NCI-H1417 (cell line): ENCODE measurements at places on chromosomes 12 and 14.

DNA sequence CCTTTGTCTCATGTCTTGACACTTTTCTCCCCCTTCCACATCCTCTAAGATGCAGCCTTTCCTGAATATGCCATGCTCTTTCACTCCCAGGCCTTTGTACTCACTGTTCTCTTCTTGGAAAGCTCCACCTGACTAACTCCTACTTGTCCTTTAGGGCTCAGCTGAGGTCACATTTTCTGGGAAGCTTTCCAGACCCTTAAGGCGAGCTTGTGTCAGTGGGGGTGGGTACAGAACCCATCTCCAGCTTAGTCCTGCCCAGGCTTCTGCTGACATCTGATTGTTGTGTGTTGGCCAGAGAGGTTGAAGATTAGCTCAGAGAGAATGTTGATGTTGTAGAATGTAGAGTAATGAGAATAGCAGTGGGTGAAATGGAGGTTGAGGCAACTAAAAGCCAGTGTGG lies 2.9 kb upstream of the TSFM start:
- DNase-seq = no peak

DNA sequence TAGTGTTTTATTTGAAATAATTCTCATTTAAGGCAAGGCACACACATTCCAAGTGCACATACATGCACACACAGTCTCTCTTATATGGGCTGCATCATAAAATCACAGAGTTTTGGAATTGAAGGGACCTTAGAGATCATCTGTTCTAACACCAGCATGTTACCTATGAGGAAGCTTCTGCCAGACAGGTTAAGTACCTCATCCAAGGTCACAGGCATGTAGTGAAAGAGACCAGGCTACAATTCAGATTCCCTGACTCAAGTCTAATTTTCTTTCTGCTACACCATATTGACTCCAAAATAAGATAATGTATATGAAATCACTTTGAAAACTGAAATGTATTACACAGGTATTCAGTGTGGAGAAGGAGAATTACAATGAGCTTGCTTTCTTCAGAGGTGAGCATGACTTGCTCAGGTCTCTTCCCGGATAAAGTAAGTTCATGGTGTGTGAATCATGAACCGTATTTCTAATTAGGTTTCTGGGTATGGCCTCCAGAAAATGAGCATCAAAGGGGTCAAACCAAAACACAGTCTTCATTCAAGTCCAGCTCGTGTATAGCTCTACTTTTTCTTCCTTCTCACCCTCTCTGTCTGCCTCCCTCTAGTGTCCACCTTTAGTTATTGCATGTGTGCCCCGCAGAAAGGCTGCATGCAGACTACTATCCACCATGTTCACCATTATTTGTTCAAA lies 411.9 kb downstream of the FUT8 start:
- DNase-seq = peak; percentile 70

DNA sequence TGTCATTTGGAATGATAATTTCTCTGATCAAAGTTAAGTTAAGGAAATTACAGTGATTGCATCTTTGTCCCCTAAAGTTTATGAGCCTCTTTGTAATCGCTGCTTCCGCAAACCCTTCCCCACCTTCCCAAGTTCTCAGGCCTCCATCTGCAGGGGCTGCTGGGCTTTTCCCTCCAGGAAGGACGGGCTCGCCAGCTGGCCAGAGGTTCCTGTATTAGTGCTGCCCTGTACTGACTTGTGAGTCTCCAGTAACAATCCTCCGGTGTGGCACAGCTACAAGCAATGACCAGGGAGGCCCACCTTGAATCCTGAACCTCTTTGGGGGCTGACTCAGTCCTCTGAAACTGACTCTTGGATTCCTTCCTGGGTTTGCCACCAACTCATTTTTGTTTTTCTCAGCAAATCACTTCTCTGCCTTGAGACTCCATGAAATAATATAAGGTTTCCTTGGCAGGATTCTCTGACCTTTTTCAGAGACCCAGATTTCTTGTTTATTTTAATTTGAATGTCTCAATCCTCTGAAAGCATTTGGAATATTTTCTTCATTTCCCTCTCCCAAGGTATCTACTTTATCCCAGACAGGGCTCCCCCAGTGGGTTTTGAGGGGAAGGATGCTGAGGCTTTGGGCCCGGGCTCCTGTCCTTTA lies 398.6 kb downstream of the ZFP36L1 start:
- no peak for DNase-seq

DNA sequence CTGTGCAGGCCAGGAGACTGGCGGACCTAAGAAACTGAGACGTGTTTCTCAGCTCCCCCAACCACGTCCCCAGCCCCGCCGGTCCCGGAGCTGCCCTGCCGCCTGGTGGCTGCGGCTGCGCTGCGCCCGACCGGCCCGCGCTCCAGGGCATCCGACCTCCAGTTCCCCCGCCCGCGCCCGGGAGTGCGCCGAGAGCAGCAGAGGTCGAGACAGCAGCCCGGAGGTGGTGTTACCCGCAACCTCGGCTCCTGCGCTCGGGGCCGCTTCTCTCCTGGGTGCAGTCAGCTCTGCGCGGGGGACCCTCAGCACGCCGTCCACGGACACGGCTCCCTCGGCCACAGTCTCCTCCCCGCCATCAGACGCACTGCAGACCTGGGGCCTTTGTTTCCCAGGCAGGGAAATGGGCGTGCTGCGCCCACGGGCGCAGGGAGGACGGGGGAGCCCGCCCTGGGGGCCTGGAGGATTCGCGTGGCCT lies 21.6 kb upstream of the GPR132 start:
- DNase-seq = peak; percentile 61

DNA sequence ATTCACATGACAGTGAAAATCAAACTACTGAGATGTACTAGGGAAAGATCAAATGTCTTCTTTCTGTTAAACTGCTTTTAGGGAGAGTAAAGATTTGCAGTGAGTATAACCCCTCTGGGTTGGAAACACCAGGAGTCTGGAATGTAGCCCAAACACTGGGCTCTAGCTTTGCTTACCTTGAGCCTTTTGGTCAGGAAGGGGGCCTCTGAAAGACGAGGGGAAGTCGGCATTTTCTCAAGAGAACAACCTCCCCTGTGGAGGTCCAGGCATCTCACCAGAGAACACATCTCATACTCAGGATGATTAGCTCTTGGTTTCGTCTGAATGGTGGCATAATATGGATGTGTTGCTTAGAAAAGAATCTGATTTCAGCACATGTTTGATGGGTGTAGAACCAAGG lies 169.0 kb downstream of the ZFP36L1 start:
- no peak for DNase-seq

DNA sequence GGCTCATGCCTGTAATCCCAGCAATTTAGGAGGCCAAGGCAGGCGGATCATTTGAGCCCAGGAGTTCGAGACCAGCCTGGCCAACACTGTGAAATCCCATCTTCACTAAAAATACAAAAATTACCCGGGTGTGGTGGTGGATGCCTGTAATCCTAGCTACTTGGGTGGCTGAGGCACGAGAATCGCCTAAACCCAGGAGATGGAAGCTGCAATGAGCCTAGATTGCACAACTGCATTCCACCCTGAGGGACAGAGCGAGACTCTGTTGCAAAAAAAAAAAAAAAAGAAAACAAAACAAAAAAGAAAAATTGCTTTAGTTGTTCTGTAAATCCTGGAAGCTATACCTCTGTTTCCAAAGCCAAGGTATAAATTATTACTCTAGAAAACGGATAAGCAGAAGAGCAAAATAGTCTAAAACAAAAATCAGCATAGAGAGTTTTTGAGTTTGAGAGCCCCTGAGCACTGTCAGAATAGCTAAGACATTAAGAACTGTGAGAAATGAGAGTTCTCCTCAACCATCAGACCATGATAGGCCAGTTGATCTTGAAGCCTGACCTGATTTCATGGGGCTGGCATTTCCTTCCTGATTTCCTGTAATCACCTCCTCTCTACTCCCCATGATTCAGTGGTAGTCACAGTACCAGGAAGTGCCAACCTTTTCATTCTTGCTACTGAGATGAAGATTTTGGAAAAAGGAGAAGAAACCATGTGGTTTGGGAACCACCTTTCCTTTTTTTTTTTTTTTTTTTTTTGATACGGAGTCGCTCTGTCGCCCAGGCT lies 31.7 kb downstream of the ATP2A2 start:
- no peak for DNase-seq

GRCh38 chr14:83689265-83689664 lies 1840.7 kb upstream of the FLRT2 start:
- DNase-seq = no peak

DNA sequence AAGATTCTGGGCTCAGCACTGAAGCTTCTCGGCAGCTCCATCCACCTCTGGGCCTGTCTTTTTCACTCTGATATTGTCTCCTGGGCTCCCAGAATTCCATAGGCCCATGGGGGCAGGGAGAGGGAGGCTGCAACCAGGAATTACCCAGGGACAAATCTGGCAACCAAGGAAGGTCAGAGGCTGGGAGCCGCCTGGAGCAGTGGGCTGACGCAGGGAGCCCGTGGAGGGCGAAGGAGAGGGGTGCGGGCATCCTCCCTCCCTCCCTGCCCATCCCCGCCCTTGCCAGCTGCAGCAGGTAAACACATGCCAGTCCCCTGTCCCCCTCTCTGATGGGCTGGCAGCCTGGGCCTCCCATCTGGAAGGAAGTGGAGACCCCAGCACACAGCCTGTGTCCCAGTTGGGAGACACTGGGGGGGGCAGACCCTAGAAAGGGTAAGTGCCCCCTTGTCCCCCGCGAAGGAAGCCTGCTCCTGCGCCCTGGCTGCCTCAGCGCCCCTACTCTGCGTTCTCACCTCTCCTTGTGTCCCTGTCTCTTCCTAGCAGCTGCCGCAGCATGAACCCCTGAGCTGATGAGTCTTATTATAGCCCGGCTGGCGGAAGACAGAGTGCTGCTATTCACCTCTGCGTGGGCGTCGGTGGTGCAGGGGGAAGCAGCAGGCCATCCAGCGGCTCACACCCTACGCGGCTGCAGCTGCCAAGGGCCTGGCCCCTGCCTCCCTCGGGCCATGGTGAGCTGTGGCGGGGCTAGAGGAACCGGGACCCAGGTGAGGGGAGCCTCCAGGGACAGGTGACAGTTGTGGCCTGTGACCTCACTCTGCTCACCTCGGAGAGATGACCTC lies 6.7 kb downstream of the LRTM2 start:
- DNase-seq = no peak

DNA sequence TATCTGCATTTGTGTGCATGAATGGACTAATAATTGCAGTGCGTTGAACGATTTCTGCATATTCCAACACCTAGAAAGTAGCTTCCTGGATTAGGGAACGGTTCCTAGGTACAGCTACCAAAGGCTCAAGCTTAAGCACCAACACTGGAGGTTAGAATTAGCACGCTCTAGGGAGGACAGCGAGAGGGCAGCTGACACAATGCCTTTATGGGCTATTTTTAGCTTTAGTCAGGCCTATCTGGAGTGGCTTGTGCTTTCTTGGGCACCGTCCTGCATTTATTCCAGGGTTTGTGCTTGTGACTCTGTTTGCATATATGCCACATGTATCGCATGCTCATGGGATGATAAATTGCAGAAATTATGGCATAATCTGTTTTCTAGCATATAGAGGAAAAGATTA lies 13.7 kb downstream of the ETV6 start:
- no peak for DNase-seq

DNA sequence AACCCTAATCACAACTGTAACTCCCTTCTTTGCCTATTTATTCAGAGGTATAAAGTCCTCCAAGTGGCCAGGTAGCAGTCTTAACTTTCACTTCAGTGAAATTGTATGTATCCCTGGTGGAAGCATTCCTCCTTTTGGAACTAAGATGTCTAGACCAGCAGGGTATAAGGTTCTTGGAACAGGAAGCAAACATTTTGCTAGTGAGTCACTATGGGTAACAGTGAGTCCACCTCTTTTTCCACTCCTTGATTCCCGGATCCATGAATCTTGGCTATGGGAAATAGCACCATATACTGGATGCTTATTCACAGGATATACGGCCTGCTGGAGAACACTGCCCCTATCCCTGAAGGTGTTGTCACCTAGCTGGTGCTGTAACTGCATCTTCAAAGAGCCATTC lies 80.2 kb downstream of the KCNA5 start:
- DNase-seq = no peak

- DNase-seq = no peak
These were observed 391.7 kb upstream of the TBX3 start for GRCh38 chr12:115075552-115076170.

DNA sequence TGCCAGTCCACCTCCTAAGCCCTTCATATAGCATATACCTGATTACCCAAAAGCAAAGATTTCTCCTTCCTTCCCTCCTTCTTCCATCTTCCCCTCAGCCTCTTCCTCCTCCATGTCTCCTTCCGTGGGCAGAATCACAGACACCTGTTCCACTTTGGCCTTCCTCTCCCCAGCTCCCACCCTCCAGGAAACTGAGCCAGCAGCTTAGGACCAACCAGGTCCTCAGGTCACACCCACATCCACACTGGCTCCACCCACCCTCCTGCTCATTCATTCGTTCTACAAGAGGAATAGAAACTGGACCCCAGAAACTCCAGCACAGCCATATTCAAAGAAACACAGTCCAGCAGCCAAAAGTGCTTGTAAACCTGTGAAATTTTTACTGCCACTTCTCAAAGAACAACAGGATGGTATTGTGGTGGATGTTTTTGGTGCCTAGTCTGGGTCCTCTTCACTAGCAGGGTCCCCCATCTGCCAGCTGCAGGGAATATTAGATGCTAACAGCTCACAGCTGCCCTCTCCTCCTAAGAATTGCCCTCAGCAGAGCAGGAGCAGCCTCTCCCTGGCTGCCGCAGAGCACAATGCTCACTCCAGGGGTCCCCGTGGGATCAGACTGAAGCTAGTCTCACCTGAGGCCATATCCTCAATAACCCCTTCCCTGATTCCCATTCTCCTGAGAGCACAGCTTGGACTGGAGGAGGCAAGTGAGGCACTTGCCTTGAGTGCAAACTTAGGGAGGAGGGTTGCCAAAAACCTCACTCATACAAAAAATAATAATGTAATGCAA lies 18.4 kb downstream of the CMKLR1 start:
- peak; percentile 17 for DNase-seq

- DNase-seq = no peak
These were observed 50.3 kb upstream of the PCED1B start for GRCh38 chr12:47028981-47029708.

DNA sequence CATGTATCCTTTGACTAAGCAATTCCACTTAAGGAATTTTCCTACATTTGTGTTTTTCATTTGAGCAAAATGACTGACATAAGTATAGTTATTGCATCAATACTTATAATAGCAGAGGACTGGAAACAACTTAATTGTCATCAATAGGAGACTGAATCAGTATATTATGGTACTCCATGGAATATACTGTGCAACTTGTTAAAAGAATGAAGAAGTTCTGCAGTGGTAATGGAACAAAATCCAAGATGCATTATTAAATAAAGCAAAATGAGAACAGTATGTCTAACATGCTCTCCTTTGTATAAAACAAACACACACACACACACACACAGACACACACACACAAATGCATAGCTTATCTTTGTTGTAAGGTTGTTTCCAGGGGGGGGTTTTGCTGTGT lies 303.1 kb downstream of the RAD51B start:
- no peak for DNase-seq

DNA sequence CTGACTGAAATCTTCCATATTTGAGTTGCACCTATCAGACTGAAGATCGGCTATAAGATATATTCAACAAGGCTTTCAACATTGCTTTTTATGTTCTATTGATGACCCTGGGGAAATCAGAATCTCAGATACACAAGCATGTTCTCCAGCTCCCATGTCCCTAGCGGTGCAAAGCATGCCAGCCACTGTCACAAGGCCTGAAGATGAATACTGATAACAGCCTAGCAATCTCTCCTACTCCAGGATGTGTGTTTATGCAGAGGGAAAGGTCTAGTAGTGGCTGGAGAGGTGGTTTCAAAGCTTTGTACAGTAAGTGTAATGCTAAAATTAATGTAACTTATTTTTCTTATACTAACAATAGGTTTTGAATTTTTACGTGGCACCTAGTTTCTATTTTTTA lies 64.6 kb downstream of the SOX5 start:
- DNase-seq = no peak

- no peak for DNase-seq
These were observed 69.7 kb upstream of the DHRS4 start for GRCh38 chr14:23883684-23884540.
